ENCODE measurements at places on chromosomes 3 and 15.

GRCh38 chr3:9147215-9147895, 102.1 kb downstream of the SRGAP3 start:
- no peak for DNase-seq

- DNase-seq, result no peak
Observed at GRCh38 chr3:149443545-149443912, 31.0 kb upstream of the TM4SF4 start.

DNA sequence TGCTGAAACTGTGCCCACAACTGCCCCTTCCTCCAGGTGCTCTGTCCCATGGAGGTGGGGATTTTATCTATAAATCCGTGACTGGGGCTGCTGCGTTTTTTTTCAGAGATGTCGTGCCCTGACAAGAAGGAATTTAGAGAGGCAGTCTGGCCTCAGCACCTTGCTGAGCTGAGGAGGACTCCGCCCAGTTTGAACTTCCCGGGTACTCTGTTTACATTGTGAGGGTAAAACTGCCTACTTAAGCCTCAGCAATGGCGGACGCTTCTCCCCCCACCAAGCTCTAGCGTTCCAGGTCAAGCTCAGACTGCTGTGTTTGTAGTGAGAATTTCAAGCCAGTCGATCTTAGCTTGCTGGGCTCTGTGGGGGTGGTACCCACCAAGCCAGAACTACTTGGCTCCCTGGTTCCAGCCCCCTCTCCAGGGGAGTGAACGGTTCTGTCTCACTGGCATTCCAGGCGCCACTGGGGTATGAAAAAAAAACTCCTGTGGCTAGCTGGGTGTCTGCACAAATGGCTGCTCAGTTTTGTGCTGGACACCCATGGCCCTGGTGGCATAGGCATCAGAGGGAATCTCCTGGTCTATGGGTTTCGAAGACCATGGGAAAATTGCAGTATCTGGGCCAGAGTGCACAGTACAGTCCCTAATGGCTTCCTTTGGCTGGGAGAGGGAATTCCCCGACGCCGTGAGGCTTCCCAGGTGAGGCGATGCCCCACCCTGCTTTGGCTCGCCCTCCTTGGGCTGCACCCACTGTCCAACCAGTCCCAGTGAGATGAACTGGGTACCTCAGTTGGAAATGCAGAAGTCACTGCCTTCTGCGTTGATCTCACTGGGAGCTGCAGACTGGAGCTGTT, 68.5 kb upstream of the SGO1 start:
- no peak for DNase-seq

DNA sequence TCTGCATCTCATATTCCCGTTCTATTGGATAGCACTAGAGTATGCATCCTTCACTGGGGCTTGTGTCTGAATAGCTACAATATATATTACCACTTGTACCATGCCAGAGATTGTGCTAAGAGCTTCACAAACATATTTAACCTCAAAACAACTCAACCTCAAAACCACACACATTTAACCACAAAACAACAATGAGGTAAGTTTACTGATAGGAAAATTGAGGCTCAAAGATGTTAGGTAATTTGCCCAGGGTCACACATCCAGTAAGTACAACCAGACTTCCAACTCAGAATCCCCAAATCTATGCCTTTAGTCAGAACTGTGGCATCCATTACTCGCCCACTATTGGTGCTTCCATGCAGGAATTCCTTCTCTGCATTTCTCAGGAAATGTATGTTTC, 220.0 kb downstream of the FAM43A start:
- no peak for DNase-seq

- no peak for DNase-seq
Observed at GRCh38 chr3:72559385-72559784, 288.9 kb downstream of the SHQ1 start.

GRCh38 chr3:9301798-9302197, 52.4 kb upstream of the SRGAP3 start:
- DNase-seq, result no peak

DNA sequence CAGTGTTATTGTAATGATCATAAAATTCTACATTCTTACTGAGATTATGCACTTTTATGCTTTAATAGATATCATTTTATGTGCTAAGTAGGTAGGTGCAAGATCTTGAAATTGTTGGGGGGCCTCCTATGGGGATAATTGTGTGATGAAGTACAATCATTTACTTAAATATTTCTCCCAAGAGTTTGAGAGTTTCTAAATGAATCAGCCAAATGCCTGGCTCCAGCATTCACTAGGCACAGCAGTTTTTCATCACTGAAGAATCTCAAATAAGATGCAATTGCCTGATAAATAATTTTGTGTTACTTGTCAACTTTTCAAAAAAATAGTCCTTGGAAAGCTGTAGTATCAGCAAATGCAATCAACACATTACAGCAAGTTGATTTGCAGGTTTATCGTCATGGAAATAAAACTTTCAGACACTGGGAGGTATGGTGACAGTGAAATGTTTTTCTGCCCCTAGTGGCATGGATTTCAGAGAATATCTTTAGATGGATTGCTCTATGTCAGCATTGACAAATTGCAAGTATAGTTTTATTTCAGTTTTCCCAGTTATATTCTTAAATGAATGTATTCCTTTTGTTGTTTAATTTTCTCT, 167.1 kb downstream of the NEK11 start:
- DNase-seq, result no peak

GRCh38 chr3:125190786-125191185, 21.8 kb downstream of the SLC12A8 start:
- no peak for DNase-seq

GRCh38 chr15:94238539-94239118, 7.3 kb downstream of the MCTP2 start:
- no peak for DNase-seq

DNA sequence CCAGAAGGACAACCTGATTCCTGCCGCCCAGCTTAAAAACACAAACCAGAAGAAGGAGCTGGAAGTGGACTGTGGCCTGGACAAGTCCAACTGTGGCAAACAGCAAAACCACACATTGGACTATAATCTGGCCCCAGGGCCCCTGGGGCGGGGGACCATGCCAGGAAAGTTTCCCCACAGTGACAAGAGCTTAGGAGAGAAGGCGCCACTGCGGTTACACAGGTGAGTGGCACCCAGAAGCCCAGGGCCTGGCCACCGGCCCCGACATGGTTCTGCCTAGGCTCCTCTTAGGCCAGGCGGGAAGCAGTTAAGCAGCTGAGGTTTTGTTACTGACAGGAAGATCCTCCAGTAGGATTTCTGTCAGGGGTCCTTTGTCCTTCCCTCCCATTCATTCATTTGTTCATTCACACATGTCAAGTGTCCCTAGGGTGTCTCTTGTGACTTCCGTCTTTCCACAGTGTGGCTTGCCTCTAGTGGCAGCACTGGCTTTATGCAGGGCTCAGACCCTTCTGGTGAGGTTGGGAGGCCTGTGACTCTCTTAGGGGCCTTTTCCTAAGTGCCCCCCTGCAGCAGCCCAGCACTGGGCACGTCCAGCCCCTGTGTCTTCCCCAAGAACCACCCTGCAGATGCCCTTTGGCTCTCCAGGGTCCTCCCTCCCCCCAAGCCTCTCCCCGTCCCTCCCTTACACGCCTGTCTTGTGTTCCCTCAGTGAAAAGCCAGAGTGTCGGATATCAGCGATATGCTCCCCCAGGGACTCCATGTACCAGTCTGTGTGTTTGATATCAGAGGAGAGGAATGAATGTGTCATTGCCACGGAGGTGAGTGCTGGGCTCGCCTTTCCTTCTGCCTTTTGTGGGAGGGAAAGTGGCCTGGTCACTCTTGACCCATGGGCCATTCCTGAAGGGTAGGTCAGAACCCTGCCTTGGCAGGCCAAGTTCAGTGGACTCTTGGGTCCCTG, 7.8 kb downstream of the DLL4 start:
- DNase-seq, result no peak

DNA sequence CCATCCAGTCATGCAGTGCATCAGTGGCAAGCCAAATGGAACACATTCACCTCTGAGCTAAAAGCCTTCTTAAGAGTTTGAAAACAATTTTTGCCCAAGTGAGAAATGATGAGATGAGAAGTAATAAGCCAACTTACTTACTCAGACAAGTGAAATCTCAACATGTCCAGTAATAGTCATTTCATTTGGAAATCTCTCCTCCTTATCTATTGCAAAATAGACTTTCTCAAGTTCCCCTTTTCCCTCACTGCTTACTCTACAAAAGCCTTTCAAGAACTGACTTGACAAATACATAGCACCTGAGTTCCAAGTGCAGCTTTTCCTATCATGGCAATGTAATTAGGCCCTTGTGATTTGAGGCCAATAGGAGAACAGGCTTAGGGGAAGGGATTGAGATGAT, 282.3 kb downstream of the SLC9A9 start:
- DNase-seq, result no peak

- DNase-seq, result no peak
Observed at GRCh38 chr3:152105446-152105845, 163.3 kb upstream of the MBNL1 start.

- DNase-seq, result no peak
Observed at GRCh38 chr3:143158014-143158988, 38.7 kb downstream of the CHST2 start.

DNA sequence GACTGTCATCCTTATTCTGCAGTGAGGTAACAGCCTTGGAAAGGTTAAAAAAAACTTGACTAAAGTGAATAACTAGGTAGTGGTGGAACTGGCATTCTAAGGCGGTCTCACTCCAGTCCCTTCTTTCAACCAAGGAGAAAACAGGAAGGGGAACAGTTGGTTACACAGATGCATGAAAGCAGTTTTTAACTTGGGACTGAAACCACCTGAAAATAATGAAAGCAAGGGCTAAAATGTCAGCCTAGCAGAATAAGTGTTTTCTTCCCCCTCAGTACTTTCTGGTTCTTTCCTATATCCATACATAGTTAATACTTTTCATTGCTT, 748 bp upstream of the AVEN start:
- no peak for DNase-seq

- no peak for DNase-seq
Observed at GRCh38 chr15:88322461-88322860, 65.9 kb upstream of the NTRK3 start.

GRCh38 chr3:64915778-64916177, 228.0 kb upstream of the ADAMTS9 start:
- DNase-seq, result no peak

GRCh38 chr3:160830796-160831195, 74.8 kb downstream of the PPM1L start:
- DNase-seq, result no peak

GRCh38 chr3:57557085-57557537, 1.0 kb downstream of the PDE12 start:
- DNase-seq, result no peak

GRCh38 chr3:55313666-55314065, 173.4 kb downstream of the WNT5A start:
- DNase-seq, result no peak

- no peak for DNase-seq
Observed at GRCh38 chr15:81087066-81087465, 47.0 kb upstream of the CFAP161 start.

- no peak for DNase-seq
Observed at GRCh38 chr15:71683411-71684274, 126.7 kb upstream of the NR2E3 start.

DNA sequence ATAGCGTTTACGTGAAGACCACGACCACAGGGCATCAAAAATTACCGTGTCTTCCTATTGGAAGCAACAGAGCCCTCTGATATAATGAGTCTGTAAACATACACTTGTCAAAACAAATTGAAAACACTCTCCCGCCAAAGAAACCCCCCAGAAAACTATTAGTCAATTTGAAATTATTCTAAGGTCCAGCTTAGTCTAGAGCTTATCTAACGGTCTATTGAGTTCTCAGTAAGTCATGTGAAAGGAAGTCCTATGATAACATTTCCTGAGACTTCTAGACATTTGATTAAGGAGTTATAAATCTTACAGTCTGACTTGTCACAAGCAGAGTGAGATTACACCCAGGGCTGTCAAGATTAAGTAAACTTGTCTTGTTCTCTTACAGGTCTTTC, 356.3 kb downstream of the FOXP1 start:
- DNase-seq, result no peak

DNA sequence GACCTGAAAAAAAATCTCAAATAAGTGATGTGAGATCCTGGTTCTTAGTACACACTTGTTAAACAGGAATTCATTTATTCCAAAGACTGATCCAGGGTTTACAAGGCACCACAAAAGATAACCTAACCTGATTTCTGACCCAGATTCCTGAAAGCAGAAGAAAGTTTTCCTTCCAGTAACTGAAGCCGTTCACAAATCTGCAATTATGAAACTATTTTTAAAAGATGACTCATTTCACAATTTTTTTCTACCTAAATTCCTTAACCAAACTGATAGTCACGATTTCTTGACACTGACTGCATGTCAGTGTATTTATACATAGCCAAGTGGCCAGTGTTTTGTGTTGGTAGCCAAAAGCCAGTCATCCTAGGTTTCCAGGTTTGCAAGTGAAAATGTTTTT, 17.1 kb downstream of the SLC9A9 start:
- no peak for DNase-seq

DNA sequence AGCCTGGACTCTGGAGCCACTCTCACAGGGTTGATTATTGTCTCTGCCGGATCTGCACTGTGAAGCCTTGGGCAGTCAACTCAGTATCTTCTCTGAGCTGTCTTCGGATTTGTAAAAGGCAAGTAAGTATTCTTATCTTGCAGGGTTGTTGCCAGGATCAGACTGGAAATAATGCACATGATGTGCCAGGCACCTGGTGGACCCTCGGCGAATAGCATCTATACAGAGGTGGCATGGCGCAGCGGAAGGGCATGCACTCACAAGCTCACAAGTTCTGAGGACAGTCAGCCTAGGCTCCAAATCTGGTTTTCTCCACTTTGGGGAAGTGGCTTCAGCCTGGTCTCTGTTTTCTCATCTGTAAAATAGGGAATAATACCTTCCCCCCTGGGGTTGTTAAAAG, 113.9 kb downstream of the SRGAP3 start:
- no peak for DNase-seq

- no peak for DNase-seq
Observed at GRCh38 chr3:179113903-179114302, 34.3 kb upstream of the PIK3CA start.

GRCh38 chr3:54756330-54756731, 171.5 kb downstream of the LRTM1 start:
- DNase-seq, result no peak

- DNase-seq, result no peak
Observed at GRCh38 chr15:67977414-67978089, 76.6 kb upstream of the PIAS1 start.

DNA sequence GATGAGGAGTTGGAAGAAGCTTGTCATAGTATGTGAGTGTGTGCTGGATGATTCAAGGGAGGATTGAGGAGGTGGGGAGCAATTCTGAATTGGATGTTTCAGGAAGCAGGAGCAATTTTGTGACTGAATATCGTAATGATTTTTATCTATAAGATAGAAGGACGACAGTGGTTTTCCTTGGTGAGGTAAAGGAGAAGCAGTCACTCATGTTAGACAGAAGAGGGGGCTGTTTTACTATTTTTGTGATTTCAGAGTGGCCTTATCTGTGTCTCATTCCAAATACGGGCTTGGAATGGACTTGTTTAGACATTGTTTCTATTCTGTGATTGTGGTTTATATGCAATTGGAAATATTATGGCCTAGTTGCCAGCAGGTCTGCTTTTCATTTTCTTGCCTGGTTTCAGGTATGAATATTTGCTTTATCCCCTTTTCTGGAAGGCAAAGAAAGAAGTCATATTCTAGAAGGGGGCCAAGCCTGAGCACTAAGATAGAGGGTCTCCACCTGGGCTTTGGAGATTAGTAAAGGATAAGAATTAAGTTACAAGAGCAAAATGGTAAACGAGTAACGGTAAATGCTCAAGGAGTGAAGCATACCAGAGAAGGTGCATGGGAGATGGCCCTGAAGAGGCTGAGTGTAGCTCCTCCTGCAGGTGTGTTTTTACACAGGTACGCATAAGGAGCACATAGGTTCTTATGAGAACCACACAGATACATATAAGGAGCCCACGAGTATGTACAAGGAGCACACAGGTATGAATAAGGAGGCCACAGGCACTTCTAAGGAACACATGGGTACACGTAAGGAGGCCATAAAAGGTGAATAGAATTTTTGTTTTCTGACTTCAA, 124.6 kb upstream of the KCNAB1 start:
- DNase-seq, result no peak

Data from T-helper 17 cell (primary cell).